Coronary artery (tissue), 2 donors: ENCODE measurements at places on chromosomes 11 and 22.

GRCh38 chr11:133955945-133956421 is 785 bp downstream of the IGSF9B start:
- DNase-seq, result no peak

GRCh38 chr11:75845324-75845723 is 30.3 kb downstream of the UVRAG start:
- DNase-seq, result no peak

DNA sequence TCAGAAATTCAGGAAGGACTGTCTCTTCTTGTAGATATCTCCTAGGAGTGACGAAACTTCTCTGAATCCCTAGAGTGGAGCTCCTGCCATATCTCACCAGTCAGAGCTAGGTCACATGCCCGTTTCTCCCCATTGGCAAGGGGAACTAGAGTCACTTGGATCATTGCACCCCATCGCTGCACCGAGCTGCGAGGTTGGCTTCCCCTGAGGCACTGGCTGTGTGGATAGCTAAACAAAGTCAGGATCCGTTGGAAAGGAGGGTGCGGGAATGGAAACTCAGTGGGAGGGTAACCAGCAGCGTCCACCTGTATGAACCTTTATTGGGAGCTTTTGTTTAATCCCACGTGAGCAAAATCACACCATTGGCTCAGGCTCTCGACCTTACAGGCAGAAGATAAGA is 283.8 kb downstream of the BRD1 start:
- no peak for DNase-seq

- no peak for DNase-seq
Measured at GRCh38 chr11:27551127-27551526, 44.6 kb upstream of the LIN7C start.

- DNase-seq, result no peak
Measured at GRCh38 chr11:36750349-36750748, 152.3 kb upstream of the RAG2 start.

DNA sequence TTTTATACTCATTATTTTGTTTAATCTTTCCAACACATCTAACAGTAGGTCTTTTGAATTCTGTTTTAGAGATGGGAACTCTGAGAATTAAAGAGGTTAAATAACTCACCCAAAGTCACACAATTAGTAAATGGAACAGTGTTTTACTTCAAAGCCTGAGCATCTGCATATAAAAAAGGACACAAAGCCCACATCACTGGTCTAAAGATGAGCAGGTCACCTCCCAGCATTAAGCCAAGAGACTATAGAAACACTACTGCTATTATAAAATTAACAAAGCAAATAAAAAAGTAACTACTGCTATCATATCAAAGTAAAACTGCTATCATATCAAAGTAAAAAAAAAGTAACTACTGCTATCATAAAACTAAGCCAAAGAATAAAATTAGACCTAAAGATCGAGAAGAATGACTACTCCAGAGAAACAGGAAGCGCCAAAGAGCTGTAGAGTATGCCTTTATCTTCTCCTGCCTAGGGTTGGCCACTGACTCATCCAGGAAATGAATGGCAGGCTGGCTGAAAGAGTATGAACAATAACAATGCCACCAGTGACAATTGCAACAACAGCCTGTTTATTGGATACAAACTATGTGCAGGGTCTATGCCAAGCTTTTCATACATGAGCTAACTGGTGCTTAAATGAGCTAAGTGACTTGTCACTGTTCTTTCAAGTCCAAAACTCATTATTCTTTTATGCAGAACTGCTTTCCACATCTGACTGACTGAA is 1153.0 kb upstream of the TENM4 start:
- DNase-seq, result no peak

DNA sequence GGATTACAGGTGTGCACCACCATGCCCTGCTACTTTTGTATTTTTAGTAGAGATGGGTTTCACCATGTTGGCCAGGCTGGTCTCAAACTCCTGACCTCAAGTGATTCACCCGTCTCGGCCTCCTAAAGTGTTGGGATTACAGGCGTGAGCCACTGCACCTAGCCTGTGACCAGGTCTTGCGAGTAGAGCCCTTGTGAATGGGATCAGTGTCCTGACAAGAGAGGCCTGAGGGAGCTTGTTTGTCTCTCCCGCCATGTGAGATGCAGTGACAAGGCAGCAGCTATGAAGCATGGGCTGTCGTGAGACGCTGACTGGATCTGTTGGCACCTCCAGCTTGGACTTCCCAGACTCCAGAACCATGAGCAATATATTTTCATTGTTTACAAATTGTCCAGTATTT is 69.3 kb downstream of the LRRC32 start:
- DNase-seq, result no peak
